Mucosa of descending colon (tissue), 3 donors: ENCODE measurements at places on chromosomes 7 and 10.
A peak's percentile ranks its signal among the peaks of the same experiment; 100 is the strongest.

GRCh38 chr10:124849111-124849773 is 47.6 kb downstream of the ABRAXAS2 start:
- no peak for DNase-seq

DNA sequence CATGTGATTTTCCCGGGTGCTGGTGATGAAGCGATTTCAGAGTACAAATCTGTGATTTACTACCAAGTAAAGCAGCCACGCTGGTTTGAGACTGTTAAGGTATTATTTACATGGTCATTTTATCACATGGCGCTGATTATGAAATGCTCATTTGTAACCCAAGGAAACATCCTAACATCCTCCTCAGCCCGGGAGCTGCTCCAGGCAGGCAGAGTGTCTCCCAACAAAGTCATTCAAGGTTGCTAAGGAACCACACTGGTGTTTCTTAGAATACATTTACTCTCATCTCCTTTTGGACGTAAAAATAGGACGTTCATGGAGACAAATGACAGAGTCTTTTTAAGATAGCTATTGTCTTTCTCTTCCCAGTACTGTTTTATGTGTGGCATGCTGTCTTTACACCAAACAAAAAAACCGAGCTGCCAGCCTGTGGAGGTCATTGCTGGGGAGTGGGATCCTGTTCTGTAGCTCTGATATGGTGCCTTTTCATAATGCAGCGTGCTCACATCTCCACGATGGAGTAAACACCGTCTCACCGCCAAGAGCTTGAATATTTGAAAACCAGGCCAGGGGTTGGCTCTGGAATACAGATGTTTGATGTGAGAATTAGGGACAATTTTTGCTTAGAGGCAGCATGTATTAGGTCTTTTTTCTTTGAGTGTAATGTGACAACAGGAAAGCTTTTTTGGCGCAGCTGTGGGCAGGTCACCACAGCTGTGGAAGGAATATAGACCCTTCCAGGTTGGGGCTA is 119.6 kb downstream of the DOCK1 start:
- no peak for DNase-seq

DNA sequence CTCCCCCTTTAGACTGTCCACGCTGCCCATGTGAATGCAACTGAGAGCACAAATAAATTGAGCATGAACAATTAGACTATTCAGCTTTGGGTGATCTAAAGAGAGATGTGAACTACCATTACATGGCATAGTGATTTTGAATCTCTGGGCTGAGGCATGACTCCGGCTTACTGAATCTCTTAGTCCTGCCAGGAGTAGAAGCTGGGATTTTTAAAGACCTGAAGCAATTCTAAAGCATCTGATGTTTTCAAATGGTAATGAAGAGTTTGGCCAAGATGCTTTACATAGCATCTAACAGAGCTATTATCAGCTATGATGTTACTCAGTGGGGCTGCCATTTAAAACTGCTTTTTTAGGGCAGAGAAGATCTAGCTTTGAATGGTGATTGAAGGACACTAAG is 1059.1 kb downstream of the SORCS3 start:
- no peak for DNase-seq

GRCh38 chr7:158237672-158238335 is 349.8 kb downstream of the PTPRN2 start:
- DNase-seq: no peak

DNA sequence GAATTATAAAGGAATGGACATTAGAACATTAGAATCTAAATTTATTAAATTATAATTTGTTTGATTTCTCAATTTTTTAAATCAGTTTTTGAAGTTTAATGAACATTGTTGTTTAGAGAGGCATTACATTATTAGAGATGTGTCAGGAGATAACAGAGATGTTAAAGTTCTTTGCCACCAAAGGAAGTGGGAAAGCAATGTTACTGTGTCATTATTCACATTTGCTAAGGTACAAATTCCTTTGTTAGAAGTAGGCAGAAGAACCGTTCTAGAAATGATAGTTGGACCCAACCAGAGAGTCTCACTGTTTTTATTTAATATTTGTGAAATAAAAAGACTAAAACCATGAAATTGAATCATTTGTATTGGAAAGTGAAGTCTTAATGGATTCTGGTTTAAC is 92.9 kb downstream of the MDFIC start:
- no peak for DNase-seq

DNA sequence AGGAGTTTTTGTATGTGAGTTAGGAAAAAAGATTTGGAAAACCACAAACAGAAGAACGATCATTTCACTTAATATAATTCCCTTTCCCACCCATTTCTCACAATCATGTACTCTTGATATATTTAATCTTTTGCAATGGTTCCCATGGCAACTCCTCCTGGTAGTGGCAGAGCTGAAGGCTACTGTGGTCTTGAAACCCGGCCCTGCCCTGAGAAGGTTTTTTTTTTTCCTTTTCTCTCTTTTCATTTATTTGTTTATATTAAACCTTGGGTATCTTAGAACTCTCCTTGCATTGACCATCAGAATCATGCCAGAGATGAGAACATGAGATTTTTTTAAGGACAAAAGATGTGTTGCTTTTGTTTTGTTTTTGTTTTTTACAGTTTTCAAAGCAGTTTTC is 566.1 kb upstream of the NRP1 start:
- no peak for DNase-seq

DNA sequence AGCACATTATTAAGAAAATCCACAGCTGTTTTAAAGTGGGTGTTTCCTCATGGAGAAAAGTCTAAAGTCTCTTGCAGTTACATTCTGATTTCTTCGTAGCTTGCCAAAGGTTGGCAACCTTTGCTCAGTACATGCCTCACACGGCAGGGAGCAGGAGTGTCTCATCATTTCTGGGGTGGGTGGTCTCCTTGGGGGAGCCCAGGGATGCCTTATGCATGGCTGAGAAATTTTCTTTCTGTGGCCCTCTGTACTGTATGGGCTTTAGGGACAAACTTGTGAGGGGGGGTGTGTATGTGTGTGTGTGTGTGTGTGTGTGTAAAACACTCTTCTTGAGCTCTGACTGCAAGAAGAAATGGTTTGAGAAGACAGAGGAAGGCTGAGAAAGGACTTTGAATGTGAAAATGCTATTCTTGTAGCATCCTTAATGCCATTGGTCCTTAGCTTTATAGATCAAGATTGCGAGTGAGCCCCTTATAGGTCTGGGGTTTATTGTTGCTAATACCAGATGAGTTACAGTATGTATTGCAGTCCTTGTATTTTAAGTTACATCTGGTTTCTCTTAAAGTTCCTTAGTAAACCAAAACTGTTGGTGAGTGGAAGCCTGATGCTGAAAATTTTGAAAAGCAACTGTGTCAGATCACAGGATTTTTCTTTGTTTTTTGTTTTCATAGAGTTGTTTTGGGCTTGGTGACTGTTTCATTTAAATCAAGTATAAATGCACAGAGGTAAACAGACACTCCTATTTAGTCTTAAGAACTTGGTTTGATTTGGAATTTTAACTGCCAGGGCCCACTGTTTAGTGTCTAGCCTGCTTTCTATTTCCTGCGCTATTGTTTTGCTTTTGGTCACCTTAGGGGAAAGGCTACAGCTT is 242.0 kb downstream of the BICC1 start:
- DNase-seq: no peak

DNA sequence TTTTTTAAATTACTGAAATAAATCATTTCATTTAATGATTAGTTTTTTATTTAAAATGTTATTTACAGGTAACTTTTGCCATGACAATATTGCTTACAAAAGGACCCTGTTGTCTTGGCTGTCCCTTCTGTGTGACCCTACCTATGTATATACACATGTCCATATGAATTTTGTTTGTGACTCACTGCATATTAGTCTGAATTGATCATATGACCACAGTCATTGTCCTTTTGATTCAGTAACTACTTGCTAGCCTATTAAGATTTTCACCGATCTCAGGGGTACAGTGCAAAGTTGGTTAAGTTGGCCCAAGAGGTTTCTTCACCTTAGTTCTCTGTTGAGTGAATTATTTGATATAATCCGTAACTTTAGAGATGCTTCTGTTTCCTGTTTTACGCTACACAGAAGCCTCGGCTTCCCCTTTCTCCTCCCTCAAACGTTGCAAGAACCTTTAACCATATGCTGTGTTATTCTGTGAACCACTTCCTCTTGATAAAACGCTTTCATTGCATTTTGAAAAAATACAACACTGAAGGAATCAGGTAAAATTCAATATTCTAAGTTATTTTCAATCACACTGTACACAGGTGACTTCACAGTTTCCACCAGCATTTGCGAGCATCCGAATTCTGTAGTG is 43.9 kb downstream of the APBB1IP start:
- peak; percentile 25 for DNase-seq

- no peak for DNase-seq
Observed at GRCh38 chr7:80410081-80410480, 101.8 kb downstream of the GNAT3 start.

DNA sequence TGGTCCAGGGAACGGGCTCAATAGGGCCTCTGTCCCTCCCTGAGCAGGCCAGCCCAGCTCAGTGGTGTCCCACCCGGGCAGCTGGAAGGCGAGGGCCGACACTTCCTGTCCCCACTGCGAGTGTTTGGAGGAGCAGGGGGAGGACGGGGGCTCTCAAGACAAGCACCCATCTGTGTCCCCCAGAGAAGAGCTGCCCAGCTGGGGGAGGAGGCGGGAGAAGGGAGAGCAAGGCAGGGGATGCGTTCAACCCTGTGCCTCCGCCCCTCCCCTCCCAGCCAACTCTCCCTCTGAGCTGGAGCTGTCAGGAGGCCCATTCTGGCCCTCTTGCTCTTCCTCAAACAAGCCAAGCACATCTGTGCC is 35.7 kb downstream of the ZCCHC24 start:
- DNase-seq: peak; percentile 40
